ENCODE measurements at places on chromosomes 2 and 18.

DNA sequence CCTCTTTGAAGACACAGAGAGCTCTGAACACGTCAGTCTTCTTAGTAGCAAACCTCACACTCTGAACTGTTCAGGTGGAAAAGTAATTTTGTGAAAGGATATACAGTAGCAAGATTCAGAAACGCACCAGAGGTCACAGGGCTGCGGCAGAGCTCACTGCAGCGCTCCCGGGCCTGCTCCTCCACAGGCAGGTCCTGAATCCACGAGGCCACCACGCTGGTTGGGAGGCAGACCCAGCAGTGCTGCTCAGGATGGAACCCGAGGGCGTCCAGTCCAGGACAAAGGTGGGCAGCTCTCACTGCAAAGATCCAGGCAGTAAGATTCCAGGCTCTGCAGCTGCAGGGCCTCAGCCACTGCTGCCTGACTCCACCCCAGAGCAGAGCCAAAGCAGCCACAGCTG lies 576.2 kb upstream of the SALL3 start:
- DNase-seq, result no peak

DNA sequence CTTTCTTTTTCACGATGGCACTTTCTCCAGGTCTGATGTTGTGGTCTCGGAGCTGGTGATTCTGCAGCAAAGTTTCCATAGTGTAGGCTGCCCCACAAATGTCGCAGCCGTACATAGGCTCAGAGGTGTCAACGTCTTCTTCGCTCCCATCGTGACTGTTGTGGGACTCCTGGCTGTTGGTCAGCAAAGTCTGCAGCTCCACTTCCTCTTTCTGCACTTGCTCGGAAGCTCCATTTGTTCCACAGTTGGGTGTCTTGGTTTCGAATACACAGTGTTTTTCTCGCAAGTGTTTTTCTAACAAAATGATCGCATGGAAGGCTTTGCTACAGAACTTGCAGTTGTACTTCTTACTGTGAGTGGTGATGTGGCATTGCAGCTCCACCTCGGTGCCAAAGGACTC lies 126.8 kb downstream of the ZNF521 start:
- no peak for DNase-seq

DNA sequence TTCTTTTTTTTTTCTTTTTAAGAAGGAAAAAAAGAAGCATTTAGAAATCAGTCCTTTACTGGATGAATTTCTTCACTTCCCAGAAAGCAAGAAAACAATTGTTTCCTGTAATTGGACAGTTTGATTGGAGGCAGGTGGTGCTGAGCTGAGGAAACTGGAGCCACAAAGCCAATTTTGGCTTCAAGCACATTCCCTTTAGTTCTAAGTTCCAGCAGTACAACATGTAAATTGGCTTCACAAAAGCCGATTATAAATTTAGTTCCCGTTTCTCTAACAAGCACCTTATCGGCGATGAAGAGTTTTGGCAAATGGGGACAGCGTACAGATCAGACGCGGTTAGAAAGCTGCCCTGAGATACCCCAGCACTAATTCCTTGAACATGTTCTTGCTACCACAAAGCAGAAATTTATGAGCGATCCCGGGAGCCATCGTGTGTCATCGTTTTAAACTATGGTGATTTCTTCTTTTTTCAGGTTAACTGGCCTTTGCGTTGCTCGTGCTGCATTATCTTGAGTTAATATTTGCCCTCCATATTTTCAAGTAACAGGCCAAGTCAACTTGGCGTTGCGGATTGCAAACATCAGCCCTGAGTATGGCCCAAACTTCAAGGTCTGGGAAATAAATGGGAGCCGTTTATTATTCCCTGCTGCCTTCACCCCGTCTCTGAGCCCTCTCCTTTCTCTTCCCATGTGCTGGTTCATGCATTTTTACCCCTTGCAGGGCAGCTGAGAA lies 190.4 kb upstream of the ID2 start:
- DNase-seq, result no peak

DNA sequence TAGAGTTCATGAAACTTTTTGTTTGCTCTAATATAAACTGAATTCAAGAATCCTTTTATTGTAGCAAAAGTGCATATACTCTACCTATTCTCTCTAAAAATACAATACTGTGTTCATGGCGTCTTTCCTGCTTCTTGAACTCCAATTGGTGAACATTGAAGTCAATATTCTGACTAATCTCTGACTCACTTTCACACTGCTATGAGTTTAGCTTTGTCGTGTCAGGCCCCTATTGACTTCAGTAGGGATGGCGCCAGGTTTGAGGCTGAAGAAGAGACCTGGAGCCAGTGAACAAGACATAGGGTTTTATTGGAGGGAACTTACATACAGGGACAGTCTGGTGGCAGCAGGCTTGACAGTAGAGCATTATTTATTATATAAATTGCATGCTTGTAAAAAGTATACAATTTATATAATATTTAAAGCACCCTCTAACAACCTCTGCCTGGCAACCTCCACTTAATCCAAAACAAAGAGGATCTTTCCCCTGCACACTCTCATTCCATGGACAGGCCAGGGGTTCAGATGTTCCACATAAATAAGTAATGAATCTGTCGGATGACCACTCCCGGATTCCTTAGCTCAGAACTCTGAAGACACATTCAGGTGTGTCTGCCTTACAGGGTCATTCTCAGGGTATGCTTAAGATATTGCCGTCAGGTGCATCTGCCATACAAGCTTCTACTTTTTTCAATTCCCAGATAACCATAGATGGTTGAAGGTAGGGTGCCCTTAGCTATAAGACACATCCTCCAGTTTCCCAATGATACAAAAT lies 141.0 kb downstream of the CERS6 start:
- DNase-seq, result no peak

DNA sequence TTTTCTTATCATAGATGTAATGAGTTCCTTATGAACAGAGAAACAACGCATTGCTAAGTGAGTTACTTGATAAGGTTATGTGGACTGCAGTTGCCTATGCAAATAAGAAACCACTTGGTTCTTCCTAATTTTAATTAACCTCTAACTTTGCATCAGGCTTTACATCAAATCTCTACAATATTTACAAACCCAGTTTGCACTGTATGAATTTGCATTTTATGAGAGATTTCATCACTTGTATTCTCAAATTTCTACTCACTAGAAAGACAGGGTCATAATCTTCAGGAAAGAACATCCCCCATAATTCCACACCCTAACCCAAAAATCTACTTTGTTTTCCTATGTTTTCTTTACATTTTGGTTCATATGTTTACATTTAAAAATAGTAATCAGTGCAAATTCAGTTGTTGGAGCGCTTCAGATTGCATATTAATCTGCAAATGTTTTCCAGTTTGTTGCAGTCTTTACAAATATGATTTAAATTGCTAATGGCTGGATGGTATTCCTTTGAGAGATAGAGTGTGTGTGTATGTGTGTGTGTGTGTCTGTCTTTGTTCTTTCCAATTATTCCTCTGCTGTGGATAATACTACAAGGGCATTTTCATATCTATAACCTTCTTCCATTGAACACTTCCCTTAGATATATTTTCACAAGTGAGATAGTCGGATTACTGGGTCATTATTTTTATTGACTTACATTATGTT lies 106.1 kb downstream of the COL4A4 start:
- DNase-seq, result no peak

- no peak for DNase-seq
These were observed 217.2 kb downstream of the DOK6 start for GRCh38 chr18:69617888-69618287.

- no peak for DNase-seq
These were observed 1272.2 kb upstream of the ACVR2A start for GRCh38 chr2:146572598-146572997.

- DNase-seq, result no peak
These were observed 27.8 kb upstream of the MBOAT2 start for GRCh38 chr2:9031246-9031645.

GRCh38 chr18:8806798-8807487 lies 101.6 kb downstream of the MTCL1 start:
- DNase-seq, result no peak

DNA sequence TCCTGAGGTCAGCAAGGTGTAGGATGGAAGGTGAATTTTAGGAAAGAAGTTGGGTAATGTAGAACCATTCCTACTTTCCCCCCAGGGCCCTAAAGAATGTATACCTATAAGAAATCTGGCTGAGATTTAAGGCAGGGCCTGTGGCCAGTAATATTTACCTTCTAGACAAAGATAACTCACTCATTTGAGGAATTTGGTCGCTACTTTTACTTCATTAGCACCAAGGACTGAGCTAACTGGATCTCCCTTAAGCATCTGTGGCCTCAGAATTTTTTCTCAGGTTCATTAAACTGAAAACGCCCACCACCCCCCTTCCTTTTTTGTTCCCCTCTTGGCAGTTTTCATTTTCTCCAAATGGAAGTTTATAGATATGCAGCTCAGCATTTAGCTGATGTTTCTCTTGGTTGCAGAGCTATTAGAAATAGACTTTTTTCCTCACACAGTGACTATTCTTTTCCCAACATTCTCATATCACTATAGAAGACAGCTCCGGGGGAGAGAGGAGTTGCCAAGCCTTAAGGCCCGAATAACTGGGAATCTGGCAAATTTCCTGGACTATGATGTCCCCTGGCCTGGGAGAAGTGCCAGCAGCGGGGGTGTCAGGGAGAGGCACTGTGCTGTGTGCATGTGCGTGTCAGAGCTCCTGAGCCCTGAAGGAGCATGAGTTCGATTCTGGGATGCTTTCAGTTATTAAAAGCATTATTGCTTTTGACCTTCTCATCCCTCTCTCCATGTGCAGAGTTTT lies 310.9 kb downstream of the PRKCE start:
- DNase-seq, result peak; percentile 64

GRCh38 chr2:215826838-215827441 lies 186.4 kb downstream of the MREG start:
- no peak for DNase-seq

DNA sequence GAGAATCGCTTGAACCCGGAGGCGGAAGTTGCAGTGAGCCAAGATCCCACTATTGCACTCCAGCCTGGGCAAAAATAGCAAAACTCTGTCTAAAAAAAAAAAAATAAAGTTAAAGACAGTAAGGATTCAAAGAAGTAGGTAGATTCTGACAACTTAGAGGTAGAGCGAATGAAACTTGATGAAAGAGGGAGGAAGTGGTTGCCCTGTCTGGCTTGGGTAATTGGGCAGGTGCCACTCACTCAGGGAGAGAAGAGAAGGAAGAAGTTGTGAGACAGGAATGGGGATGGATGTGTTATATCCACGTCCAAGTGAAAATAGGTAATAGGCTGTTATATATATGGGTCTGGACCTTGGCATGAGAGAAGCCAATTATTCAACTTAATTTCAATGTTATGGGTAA lies 26.3 kb downstream of the NDC80 start:
- DNase-seq, result no peak

GRCh38 chr18:43934781-43935471 lies 657.6 kb upstream of the SYT4 start:
- DNase-seq, result no peak

DNA sequence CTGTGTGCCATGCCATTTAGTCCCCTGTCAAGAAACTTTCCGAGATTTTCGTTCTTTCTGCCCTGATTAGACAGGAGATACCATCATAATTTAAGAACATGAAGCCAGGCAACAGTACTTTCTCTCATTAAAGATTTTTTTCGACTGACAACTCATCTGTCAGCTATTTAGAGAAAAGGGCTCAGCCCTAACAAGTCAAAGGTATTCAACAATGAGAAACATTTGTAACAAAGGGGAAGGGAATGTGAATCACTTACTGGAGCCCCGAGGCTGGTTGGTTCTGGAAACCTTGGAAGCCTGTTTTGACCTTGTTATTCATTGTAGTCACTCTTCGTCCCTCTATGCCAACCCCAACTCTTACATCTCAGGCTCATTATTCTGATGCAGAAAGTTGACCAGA lies 199.4 kb downstream of the SPP2 start:
- DNase-seq, result no peak

DNA sequence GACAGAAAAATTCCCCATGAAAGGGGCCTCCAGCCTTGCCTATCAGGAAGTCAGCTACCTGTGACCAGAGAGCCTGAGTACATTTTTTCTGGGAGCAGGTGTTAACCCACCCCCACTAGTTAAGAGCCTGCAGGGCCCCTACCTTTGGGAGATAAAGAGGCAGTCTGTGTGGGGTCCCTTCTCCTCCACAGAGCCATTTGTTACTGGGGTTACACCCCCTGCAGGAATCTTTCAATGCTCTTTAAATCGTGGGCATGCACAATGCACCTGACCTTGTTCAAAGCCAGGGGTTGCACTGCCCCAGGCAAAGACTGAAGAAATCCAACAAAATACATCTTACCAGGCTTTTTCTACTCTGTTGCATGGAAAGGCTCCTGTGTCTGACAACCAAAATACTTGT lies 15.7 kb upstream of the LYPD6 start:
- no peak for DNase-seq

DNA sequence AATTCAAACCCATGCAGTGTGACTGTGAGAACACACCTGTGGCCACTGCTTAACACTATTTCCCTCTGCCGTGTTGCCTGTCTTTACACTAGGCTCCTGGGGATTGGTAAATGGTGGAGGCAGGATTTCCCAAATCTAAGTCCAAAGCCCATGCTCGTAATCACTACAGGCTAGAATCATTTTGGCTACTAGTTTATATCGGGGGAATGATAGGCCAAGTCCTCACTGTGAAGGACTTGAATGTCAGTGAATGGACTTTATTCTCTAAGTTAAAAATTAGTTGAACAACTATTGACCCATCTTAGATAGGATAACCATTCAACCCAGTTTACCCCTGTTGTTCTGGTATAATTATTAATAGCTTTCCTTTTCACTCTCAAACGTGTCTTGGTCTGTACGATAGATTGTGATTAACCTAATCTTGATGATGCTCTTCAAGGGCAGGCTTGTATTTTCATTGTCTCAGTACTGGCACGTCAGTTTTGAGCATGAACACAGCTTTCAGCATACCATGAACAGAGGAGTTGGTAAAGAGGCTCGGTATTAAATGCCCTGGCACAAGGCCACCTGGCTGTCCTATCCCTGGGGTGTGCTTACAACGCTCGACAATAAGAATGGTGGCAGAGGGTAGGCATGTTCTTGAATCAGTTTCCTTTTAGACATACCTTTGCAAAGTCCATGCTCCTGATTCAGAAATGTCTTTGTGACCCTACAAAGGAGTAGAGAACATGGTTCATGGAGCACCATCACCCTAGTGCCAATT lies 148.8 kb downstream of the RTN4 start:
- no peak for DNase-seq

DNA sequence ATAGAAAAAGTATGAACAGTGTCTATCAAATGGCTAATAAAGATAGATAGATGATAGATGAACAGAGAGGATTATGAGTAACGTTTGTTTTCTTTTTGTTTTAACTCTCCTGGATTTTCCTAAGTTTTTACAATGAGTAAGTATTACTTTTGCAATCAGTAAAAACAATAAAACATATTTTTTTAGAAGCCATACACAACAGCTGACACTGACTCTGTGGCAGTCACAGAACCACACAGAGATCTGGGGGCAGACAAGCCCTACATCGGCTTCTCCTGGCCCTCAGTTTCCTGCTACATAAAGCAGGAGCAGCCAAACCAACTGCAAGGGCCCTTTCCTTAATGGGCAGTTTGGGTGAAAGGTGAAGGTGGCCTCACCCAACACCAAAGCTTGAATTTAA lies 63.6 kb downstream of the ANTXR1 start:
- no peak for DNase-seq

GRCh38 chr2:206082298-206082843 lies 3.6 kb downstream of the INO80D start:
- DNase-seq, result no peak
